Naive thymus-derived CD4-positive, alpha-beta T cell (primary cell): ENCODE measurements at places on chromosomes 2 and 18. TPM values are rescaled to one million over a fixed set of nuclear protein-coding genes. Genes with fewer than 3 reads are reported as not detected.
A peak's percentile ranks its signal among the peaks of the same experiment; 100 is the strongest.

Gene ADCYAP1
- 0.34 TPM for total RNA-seq

Gene COQ10B
- 43.9 TPM for total RNA-seq

DNA sequence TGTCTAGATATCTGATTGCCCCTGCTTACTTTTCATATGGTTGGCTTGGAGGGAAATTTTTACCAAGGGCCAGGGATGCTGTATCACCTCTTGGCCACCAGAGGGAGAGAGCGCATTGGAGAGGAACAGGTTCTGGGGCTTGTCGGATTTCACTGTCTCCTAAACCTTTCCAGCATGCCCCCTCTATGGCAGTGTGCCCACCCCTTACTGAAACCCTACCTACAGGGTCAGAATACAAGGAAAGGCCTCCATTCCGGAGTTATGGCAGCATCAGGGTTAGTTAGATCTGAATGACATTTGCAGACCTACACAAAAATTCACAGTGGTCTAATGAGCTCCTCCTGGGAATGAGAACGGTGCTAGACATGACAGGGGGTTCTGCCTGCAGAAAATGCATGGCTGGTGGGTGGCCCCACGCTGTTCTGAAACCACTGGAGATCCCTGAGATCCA is 5.8 kb downstream of the SLC14A2 start:
- H3K27ac ChIP-seq = no peak overlapping the region
- no peaks in the 10 kb centered on the region for H3K27me3 ChIP-seq
- H3K4me1 ChIP-seq = no peaks in the 10 kb centered on the region
- peak; percentile 24 for DNase-seq
- no peaks in the 10 kb centered on the region for H3K36me3 ChIP-seq

DNA sequence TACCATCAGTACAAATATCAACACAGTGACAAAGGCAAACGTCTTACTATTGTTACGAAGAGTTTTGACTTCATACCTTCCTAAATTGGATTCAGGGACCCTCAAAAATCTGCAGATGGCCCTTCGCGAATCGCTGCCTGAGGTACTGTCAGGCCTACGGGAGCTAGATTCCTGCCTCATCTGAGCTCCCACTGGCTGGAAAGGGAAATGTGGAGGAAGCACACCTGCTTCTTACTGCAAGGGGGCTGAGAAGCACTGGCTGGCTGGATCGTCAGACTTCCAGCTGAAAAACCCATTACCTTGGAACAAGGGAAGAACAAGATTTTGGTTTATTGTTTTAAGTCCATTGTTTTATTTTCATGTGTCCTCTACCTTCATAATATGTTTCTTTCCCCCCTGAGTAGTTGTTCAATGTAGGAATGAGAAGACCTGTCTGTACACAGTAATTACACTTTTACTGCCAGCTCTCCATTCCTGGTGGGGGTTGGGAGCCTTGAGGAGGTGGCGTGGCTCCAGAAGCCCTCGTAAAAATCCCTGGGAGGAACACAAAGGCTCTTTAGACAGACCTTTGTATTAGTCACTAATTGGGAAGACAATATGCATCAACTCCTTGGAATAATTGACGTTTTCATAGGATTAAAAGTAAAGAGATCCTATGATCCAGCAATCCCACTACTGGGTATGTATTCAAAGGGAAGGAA is 124.1 kb upstream of the NOSTRIN start:
- no peak overlapping the region for H3K4me3 ChIP-seq
- no peaks in the 10 kb centered on the region for H3K27me3 ChIP-seq
- no peaks in the 10 kb centered on the region for H3K4me1 ChIP-seq
- DNase-seq = no peak
- no peaks in the 10 kb centered on the region for H3K36me3 ChIP-seq

DNA sequence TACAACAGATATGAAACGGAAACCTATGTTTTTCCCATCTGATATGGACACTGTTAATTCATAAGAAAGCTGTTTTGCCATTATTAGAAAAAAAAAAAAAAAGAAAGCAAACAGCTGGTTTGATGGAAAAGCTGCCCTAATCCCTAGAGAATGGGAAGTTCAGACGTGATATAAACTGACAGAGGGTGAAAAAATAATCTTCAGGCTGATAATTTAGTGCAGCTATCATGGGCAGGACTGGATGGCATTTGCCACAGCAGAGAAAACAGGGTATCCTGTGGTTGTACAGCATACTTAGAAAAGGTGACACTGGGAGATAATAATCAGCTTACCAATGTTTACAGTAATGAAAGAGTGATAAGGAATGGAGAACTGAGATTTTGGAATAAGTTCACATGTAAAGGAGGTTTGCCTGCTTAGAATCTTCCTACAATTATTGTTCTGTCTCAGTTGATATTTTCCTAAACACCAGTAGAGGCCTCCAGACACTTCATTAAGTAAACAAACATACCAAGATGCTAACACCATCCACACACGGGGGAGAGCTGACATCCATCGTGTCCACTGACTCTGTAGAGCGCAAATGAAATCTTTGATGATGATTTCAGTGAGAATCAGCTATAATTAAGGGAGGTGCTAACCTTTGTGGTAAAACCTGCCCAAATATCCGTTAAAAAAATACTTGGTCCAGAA is 211.6 kb upstream of the MMADHC start:
- H3K27me3 ChIP-seq = no peaks in the 10 kb centered on the region
- H3K4me1 ChIP-seq = no peaks in the 10 kb centered on the region
- no peak overlapping the region for H3K27ac ChIP-seq

- peak overlapping the region; percentile 3 for H3K4me3 ChIP-seq
- DNase-seq = no peak
- no peak overlapping the region for H3K27ac ChIP-seq
- H3K27me3 ChIP-seq = no peaks in the 10 kb centered on the region
- H3K4me1 ChIP-seq = peaks cover 15% of the 10 kb centered on the region
- H3K36me3 ChIP-seq = no peaks in the 10 kb centered on the region
Measured at GRCh38 chr2:62219407-62220159, 23.7 kb downstream of the B3GNT2 start.
